ENCODE measurements at places on chromosomes 5 and 9.

GRCh38 chr5:66333192-66333591, 189.1 kb downstream of the SREK1 start:
- no peak for DNase-seq

GRCh38 chr5:135886136-135886535, 9.5 kb downstream of the IL9 start:
- DNase-seq = no peak

- DNase-seq = no peak
These were observed 166.2 kb upstream of the PPP2R2B start for GRCh38 chr5:147044572-147045273.

DNA sequence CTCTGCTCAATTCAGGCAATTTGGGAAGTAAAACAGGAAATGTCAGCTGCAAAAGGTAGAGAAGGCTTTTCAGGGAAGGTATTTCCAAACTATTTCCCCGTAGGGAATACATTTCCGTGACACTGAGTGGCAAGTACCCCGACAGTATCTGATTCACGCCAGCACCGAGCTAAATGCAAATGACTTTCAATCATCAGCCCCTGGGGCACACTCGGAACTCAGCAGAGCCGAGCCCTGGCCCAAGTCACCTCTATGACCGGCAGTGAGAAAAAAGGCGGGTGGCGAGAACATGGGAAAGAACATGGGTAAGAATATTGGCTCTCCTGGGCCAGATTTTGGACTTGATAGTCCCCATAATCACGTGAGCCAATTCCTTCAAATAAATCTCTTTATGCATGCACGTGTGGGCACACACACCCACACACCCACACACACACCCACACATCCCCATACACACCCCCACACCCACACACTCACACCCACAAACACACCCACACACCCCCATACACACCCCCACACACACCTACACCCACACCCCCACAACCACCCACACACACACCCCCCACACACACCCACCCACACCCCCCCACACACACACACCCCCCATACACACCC, 43.0 kb downstream of the COL23A1 start:
- DNase-seq = no peak

GRCh38 chr9:110320651-110321445, 16.8 kb downstream of the TXNDC8 start:
- DNase-seq = no peak

DNA sequence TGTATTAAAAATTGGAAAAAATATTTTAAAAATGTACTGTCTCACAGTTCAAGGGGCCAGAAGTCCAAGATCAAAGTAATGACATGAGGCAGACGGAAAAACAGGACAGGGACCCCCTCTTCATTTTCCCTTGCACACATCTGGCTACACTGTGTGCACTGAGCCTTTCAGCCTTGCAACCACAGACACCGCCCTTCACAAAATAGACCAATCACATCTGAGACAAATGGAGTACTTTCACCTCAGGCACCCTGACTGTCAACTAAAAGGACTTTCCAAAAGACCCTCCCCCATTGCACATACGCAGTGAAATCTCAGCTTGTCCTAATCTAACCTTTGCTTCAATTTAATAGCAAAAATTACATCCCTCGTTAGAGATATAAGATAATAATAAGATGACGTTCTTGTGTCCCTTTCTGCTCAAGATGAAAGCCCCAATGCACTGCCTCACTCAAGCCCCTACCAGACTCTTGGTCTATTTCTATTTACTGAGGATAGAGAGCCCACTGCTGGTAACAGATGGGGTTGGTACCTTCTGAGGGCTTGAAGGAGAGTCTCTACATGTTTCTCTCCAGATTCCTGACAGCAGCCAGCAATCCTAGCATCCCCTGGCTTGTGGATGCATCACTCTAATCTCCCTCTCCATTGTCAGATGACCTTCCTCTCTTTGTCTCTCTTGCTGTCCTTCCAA, 514.8 kb upstream of the ADAMTS16 start:
- no peak for DNase-seq

DNA sequence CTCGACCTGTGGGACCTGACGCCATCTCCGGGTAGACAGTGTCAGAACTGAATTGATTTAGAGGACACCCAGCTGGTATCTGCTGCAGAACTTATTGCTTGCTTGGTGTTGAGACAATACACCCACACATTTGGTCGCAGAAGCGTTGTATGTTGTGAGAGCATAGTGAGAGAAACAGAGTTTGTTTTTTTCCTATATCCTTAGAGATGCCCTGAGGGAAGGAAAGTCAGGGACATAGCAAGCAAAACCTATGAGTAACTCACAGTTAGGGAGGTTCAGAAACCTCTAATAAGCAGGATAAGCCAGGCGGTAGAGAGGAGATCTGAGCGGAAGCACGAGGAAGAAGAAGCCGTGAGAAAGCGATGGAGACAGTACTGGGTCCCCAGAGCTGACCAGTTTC, 59.8 kb downstream of the PTCD2 start:
- no peak for DNase-seq

DNA sequence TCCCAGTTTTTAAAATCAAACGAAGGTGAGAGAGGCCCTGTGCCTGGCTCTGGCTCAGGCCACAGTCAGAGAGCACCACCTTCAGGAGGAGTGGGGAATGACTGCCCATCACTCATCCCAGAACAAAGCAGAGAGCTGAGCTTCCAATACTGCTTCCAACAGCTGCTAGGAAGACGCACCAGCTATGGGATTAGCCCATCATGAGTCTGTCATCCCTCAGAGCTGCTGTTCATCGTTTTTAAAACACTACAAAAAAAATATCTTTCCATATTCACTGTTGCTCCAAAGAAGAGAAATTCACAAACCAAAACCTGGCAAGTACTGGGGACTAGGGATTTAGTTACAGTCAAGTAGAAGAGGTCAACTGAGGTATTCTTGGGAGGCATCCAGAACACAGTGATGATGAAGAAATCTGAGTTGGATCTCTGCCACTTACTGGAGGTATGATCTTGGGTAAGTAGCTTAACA, 102.4 kb downstream of the CDK5RAP2 start:
- DNase-seq = peak; percentile 71

- DNase-seq = no peak
These were observed 204.4 kb downstream of the SNCAIP start for GRCh38 chr5:122516432-122516743.

DNA sequence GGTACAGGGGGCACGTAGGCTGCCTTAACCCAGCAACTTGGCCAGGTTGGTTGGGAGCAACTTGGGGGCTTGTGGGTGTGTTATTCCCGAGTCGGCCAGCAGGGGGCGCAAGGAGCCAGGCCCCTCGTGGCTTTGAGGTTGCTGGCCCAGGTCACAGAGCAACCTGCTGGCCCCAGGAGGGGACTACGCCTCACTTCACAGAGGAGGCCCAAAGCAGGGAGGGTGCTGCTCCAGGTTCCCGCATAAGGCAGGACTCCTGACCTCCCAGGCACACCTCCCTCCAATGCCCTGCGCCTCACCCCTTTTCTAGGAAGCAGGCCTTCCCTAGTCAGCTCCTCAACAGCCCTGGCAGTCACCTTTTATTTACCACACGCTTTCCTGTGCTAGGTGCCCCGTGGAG, 18.1 kb downstream of the KYAT1 start:
- peak; percentile 60 for DNase-seq

GRCh38 chr5:120767178-120767820, 303.2 kb downstream of the PRR16 start:
- no peak for DNase-seq

DNA sequence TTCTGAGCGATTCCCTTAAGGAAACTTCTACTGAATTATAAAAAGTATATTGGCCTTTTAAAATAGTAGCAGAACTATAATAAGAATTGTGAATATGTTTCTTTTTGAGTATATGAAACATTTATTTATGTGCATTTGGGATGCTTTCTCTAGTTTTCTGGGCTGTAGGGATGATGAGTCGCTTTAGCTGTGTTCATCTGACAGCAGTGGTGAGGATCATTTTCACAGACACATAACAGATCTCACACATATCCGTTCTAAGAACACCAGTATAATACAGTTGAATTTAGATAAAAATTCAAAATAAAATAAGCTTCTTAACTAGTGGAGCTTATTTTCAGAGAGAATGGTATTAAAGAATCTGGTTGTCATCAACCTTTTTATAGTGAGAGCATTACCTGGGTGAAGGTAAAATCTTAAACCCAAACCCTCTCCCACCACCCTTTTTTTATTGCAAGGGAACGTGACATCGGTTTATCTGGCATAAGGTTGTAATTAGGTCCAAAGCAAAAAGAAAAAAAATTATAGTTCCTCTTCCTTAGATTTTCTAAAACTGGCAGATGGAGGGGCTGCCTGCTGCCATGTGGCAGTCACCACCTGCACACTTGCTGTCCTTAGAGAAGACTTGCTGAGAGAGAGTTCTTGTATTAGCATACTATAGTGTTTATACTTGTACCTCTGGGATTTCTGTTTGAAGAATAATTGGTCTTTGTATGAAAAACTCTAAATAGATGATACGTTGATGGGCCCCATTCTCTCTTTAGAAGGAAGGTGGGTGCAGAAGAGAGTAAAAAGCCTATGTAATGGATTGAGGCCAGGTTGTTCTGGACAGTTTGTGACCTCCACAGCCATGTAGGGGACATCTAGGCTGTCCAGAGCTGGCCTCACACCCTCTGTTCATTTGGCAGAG, 86.8 kb downstream of the CAMK4 start:
- DNase-seq = no peak

DNA sequence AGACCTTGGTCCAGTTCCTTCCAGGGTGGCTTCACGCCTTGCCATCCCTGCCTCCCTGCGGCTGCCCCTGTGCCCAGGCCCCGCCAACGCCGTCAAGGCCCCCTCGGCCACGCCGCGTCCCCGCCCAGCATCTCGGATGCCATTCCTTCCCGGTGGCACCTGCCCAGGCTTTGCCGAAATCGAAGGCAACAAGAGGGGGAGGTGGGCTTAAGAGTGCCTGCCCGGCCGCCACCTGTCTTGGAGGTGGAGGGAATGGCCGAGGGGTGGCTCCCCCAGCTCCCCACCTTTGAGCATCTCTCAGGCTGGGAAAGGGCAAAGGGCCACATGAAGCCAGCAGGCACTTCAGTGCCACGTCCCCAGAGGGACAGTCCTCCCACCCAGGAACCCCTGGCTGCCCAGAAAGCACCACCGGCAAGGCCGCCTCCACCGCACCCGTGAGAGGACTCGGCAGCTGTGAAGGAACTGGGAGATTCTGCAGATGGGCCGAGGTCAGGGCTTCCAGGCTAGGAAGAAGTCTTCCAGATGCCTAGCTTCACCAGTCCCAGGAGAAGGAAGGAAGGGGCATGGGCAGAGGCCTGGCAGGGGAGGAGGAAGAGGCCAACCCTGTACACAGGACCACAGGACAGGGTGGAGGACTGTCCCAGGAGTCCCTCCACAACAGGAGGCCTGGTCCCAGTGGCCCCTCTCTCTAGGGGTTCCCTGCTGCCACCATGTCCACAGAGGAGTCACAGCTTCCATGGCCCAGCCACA, 218.0 kb downstream of the FANCC start:
- DNase-seq = no peak

GRCh38 chr9:2478421-2478820, 143.2 kb upstream of the VLDLR start:
- no peak for DNase-seq

DNA sequence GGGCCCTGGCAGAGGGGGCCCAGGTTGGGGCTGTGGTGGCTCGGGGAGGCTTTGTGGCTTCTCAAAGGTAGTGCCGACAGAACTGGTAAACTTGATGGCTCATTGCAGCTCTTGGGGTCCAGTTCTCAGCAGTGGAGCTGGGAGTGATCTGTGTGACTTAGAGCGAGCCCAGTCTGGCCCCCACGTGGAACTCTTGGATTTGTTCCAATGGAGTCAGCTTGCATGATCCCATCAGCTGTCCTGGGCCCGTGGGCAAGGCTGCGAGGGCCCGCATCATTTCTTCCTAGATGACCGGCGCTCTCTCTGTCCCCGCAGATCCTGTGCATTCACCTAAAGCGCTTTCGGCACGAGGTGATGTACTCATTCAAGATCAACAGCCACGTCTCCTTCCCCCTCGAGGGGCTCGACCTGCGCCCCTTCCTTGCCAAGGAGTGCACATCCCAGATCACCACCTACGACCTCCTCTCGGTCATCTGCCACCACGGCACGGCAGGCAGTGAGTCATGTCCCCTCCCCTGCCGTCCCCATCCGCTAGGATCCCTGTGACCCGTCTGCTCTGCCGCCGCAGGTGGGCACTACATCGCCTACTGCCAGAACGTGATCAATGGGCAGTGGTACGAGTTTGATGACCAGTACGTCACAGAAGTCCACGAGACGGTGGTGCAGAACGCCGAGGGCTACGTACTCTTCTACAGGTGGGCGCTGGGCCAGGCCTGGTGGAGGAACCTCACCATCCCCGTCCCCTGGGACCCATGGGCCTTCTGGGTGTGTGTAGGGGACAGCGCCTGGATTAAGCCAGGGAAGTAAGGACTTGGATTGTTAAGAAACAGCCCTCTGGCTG, 39.2 kb downstream of the USP20 start:
- no peak for DNase-seq

GRCh38 chr9:119722384-119722783, 353.1 kb upstream of the BRINP1 start:
- no peak for DNase-seq

- no peak for DNase-seq
These were observed 119.4 kb downstream of the IRX1 start for GRCh38 chr5:3715062-3715461.

GRCh38 chr9:23644326-23644725, 181.7 kb downstream of the ELAVL2 start:
- no peak for DNase-seq

DNA sequence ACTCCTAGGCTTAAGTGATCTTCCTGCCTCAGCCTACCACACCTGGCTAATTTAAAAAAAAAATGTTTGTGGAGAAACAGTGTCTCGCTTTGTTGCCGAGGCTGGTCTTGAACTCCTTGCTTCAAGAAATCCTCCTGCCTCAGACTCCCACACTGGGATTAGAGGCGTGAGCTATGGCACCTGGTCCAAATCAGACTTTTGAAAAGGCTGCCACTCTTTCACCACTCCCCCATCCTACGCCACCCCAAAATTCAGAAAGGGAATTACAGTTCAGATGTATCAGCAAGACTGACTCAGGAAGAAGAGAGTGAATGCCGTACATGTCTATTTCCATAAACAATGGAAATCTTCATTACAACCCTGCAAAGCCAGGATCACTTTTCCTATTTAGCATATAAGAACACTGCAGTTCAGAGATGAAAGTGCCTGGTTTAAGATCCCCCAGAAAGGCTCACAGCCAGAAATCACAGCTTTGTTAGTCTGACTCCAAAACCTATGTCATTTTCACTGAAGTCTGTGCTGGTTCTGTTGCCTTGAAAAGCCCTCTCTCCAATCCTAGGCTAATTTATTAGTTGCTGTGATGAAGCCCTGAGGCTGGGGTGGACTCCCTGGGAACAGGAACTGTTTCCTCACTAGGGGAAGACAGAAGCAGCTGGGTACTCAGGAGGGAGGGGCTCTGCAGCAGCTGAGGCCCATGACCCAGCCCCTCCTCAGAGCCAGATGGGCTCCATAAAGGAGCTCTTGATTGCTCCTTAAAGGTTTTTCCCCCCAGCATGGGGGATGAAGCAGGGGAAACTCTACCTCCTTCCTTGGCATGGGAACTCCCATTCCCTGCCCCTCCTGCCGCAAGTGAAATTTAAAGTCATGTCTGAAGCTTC, 3.1 kb downstream of the FBLL1 start:
- DNase-seq = no peak

DNA sequence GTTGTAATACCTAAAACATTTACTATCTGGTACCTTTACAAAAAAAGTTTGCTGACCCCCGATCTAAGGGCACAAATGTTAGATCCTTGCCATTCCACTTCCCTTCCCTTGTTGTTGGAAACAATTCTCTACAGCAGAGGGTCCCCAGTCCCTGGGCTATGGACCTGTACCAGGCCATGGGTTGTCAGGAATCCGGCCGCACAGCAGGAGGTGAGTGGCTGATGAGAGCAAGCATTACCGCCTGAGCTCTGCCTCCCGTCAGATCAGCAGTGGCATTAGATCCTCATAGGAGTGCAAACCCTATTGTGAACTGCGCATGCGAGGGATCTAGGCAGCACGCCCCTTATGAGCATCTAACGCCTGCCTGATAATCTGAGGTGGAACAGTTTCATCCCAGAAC, 248.5 kb downstream of the AP3B1 start:
- DNase-seq = no peak

Data from HT1080 (cell line).